ENCODE measurements at places on chromosomes 7 and 10. TPM values are rescaled to one million over a fixed set of nuclear protein-coding genes. Genes with fewer than 3 reads are reported as not detected.

- DNase-seq, result peak; percentile 44
Measured at GRCh38 chr10:58515291-58515941, 2.7 kb downstream of the BICC1 start.

DNA sequence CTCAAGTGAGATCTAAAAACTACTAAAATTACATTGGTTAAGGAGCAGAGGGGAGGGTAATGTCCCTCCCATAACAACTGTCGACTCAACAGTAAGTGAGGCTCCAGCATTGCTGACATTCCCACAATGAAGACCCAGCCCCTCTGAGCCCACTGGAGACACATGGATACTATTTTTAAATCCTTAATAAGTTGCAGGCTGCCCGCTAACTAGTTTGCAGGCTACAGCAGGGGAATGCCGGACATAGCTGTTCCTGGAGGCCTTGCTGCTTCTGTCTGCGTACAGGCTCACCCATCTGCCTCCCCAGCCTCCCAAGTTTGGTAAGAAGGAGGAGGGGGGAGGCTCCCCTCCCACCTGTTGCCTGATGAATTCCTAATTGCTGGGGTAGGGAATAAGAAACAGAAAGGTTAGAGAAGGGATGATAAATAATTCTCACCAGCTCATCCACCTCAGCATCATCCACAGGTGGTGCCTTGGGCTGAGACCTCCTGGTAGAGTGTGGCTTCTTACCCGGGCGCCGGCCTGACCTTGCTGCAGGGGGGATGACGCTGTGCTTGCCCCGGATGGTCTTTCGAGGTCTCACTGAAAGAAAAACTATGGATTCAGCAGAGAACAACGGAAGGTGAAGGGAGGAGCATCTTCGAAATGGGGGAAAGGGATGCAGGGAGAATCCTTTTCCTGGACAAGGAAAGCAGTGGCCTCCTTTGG is 10.1 kb downstream of the FZD9 start:
- peak; percentile 11 for DNase-seq

DNA sequence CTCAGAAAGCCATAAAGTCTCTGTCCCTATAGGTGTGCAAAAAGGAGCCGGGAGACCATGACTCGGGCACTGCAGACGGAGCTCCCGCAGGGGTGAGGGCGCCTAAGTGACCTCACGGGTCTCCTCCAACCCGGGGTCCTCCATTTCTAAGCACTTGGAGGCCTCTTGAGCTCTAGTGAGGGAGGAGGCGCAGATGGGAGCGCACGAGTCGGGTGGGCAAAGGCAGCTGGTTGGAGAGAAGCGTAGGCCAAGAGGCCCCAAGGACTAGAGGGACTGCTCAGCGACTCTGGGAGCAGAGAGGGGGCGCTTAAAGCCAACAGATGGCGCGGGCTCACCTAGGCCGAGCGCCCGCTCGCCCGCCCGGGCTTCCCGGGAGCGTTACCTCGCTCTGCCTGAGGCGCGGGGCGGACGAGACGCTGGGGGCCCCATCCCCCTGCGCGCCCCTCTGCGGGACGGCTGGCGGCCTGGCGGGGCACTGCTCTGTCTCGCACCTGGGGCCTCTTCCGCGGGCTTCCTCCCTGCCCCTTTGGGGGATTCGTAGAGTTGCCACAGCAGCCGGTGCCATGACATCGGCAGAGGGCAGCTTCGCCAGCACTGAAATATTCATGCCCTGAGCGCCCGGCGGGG is 523 bp upstream of the CDH23 start:
- peak; percentile 59 for DNase-seq

DNA sequence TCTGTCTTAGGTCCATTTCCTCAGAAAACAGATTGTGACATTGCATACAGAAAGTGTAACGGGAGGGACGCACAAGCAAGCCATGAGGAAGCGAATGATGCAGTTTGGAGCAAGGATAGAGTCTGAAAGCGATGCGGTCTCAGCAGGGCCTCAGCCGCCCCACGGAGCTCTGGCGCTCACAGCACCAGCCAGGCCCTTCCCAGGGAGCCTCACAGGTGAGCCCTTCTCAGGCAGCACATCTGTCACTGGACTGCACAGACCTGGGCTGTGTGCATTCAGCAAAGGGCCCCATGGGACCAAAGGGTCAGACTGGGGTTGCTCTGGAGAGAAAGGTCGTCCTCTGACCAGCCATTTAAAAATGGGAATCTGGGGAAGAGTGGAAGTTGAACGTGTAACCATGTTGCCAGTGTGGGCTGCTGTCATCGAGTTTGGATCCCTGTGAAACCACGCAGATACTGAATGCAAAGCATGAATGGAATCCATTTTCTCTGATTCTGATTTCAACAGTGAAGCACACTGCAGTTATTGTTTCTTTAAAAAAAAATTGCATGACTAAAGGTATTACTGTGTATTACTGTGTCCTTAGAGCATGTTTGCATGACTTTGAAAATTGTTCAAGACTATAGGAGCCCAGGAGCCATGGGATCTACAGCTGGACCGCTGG is 350.0 kb upstream of the AKR1E2 start:
- DNase-seq, result no peak

DNA sequence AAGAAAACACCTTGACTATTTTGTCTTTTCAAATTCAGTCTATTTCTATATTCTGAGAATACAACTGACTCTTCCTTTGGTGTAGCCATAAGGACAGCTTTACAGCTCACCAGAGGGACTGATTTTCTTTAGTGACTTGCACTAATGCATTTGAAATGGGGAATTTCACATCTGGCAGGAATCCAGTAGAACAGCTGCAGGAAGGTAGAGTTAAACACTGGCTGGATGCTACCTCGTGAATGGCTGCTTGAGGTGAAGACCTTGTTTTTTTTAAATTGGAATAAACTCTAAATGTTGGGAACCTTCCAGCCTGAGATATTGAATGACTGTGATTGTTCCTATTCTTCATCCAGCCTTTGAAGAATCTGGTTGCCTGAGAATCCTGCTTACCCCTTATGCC is 139.5 kb upstream of the STK17A start:
- no peak for DNase-seq

CDC14C gene
- total RNA-seq, result not detected

KLF14 gene
- not detected for total RNA-seq

All from Caco-2 (cell line).